Stimulated activated naive CD8-positive, alpha-beta T cell treated with anti-CD3 and anti-CD28 coated beads, Interleukin-15, Interleukin-2, amounts not matched to agents 100 U/mL and 50 U/mL, for 24 hours (primary cell): ENCODE measurements at places on chromosomes 11 and 22.

GRCh38 chr11:120123946-120124345 is 14.0 kb downstream of the TRIM29 start:
- no peak for DNase-seq

DNA sequence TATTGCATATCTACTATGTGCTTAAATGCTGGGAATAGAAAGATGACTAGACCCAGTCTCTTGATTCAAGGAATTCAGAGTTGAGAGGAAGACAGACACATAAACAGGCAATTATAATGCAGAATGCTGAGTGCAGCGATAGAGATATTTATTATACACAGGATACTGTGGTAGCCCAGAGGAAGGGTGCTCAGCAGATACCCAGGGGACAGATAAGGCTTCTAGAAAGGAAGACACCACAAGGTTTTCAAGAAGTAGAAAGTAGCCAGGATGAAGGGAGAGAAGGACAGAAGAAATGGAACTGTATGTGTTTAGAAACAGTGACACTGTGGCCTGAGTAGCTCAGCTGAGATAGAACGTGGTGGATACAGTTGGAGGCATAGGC is 79.4 kb upstream of the NNMT start:
- DNase-seq: no peak

GRCh38 chr22:24947881-24948280 is 1.4 kb upstream of the LHFPL7 start:
- no peak for DNase-seq

GRCh38 chr22:49929994-49930575 is 11.7 kb downstream of the CRELD2 start:
- no peak for DNase-seq

DNA sequence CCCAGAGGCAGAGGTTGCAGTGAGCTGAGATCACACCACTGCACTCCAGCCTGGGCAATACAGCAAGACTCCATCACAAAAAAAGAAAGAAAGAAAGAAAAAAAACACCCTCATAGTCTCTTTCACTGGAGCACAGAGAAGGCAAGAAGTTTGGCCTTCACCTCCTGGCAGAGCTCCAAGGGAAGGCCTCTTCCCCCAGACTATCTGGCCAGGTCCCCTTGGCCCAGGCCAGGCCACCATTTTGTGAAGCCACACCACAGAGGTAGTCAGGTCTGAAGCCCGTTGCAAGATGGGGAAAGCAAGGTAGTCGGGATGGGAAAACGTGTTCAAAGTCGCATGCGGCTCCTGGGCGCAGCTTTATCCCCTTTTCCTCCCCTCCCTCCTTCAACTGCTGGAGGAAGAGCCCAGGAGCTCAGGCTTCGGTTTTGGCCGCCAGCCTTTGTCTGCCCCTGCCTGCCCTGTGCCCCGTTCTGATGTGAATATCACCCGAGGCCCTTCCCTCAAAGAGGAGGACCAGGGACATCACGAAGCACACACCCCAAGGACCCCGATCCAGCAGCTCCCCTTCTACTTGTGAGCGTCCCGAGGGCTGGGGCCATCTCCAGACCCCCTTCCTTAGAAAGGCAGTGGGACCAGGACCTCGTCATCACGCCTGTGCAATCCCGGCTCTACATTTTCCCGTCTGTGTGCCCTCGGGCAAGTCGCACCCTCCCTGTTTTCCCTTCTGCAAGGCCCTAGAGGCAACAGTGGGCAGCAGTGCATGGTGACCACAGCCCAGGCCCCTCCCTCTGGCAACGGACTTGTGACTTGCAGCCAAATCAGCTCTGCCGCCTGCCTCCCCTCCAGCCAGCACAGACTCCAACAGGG is 17.7 kb downstream of the CABP7 start:
- DNase-seq: no peak

GRCh38 chr11:94046796-94047195 is 25.6 kb downstream of the HEPHL1 start:
- no peak for DNase-seq

- no peak for DNase-seq
Measured at GRCh38 chr11:81432333-81432732, 1301.3 kb downstream of the FAM181B start.

GRCh38 chr22:19806213-19807160 is 45.9 kb downstream of the TBX1 start:
- DNase-seq: no peak

- DNase-seq: no peak
Measured at GRCh38 chr11:3873712-3874349, 18.4 kb downstream of the STIM1 start.

DNA sequence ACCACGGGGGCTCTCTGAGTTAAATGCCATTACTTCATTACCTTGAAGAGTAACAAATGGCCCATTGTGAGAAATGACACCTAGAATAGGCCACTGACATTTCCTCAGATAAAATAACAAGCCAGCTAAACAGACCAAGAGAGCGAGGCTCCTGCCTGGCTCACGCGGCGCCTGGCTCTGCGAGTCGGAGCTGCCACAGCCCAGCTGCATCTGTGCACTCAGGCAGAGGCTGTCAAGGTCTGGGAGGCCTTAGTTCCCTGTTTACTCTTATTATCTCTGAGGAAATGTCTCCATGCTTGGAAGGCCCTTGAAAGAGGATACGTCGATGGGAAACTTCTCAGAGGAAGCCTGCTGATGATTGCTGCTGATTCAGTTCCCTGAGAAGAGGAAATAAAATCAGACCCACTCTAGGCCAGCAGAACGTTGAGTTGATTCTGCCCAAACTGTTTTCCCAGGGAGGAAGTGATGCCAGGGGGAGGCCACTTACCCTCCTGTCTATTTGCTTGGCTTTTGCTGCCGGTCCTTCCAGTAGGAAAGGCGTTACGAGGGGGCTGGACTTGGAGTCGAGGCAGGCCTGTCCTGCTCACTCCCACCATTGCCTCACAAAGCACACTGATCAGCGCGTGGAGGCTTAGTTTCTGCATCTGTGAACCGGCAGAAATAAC is 208.8 kb downstream of the TBC1D22A start:
- DNase-seq: no peak

DNA sequence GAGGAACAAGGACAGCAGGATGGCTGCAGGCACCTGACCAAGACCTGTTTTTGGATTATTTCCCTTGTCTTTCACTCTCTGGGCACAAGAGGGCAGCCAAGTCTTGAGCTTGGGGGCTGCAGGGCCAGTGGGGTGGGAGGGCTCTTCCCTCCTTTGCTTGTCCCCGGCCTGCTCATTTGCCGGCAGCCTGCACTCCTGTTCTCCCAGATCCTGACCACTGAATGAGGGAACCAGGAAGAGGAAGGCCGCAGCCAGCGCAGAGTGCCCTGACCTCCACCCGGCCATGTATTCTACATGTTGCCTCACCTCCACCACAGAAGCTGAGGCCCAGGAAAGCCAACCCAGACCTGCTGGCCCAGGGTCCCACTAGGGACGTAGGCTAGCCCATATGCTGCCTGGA is 15.5 kb upstream of the NNMT start:
- DNase-seq: peak; percentile 17

DNA sequence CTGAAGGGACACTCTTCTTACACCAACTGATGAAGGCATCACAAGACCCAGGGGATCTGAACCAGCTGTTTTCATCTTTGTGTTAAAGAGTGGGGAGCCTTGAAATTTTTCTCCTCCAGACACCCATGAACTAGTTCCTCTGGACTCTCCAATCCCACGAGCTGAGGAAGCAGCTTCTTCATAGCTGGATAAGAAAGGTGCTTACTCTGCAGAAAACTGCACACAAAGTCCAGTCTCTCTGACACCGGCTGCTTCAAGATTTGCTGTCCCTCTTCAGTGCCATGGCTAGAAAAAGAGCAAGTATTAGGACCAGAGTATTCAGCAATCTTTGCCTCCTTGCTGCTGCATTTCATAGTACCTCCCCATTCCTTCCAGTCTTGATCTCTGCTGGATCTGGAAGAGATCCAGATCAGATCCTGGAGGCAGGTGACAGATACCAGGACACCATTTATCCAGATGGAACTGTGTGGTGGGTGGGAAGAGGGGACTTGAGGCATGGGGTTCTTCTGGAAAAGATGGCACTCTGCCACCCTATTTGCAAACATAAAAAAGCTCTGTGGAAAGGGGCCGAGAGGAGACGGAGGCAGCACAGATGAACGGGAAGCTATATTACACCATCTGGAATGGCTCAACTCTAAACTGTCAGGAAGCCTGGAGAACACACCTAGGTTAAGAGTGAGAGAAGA is 25.5 kb downstream of the IL18BP start:
- DNase-seq: no peak

DNA sequence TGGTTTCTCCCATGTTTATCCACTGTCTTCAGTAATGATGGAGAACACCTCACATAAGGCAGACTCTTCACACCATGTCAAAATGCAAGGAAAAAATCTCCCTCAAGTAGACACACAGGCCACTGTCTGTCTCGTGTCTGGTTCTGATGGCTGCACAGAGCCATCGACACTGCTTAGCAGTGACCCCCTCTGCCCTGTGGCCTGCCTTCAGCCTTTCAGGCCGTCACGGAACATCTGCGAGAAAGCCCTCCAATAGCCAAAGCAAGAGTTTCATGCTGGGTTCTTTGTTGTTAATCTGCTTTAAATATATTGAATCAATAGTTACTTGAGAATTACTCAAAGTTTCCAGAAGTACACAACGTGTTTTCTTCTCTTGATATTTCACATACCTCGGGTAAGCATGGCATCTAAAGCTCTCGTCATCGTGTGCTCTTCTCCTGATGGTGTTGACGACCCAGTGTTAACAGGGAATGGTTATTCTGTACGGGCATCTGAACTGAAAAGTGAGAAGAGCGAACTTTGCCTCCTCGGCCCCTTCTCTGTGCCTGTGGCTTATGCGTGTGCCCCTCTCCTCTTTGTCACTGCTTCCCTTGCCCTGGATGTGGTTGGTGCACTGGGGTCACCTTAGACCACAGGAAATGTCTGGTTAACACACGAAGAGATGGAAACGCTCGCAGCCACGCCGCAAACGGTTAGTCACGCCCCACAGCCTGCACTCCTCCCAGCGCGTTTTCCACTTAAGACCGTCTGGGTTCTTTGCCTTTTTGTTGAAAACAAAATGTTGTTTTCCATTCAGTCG is 33.4 kb upstream of the CTTN start:
- peak; percentile 82 for DNase-seq

DNA sequence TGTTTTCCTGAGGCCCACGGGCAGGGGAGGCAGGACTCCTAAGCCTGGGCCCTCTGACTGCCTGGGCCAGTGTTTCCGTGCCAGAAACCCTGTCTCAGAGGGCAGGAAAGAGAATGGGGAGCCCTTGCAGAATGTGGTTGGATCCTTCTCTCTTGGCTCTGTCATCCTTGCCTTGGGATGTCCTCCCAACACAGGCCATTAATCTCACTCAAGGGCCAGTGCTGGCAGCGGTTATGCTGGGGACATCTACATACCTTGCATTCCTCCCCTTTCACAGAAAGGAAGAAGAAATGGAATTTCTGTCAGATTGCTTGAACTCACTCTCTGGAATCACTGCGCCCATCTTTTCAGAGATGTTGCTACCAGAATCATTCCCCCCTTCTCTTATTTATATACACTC is 296.9 kb downstream of the KIRREL3 start:
- DNase-seq: no peak

DNA sequence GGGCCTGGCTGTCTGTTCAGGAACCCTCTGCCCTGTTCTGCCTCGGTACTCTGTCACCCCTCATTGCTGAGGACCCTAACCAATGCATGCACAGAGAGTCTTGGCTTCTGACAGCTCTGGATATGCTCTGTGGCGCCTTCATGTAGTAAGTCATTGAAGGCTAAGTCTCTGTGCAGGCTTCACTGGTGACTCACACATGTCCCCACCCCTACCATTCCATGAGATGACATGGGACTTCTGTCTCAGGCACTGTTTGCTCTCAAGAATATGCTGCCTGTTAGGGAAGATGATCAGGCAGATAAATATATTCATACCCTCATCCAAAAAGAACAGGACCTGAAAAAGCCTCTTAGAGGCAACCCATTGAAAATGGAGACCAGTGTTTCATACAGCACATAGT is 43.6 kb upstream of the HORMAD2 start:
- no peak for DNase-seq

DNA sequence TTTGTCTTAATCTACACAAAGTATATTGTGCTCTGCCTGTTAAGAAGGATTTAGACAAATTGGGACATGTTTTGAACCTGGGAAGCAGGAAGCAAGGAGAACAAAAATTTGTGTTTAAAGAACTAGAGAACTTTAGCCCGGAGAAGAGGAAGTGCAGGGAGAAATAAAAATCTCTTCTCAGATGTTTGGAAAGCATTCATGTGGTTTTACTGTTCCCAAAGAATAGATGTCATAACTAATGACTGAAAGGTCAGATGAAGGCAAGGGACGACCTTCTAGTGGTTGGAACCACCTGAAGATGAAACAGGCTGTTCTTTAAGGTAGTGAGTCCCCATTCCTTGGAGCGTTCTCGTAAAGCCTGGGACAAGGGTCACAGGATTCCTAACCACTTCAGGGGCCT is 38.3 kb downstream of the IRAG1 start:
- DNase-seq: no peak

DNA sequence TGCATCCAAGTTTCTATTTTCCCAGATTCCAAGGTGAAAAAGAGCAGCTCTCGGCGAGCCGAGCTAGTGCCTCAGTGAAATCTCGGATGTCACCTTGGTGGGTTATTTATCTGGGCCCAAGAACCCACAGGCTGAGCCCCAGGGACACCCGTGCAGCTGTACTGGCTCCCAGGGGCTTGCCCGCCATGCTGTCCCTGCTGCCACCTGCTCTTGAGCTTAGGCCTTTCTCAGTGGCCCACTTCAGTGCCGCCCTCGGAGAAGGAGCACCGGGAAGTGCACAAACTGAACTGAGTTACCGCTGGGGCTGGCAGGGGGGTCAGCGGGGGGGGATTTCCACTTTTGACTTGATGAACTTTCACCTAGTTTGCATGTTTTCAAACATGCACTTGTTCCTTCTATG is 27.9 kb downstream of the CPT1A start:
- DNase-seq: no peak

GRCh38 chr11:9060700-9061111 is 30.7 kb downstream of the SCUBE2 start:
- DNase-seq: peak; percentile 61

DNA sequence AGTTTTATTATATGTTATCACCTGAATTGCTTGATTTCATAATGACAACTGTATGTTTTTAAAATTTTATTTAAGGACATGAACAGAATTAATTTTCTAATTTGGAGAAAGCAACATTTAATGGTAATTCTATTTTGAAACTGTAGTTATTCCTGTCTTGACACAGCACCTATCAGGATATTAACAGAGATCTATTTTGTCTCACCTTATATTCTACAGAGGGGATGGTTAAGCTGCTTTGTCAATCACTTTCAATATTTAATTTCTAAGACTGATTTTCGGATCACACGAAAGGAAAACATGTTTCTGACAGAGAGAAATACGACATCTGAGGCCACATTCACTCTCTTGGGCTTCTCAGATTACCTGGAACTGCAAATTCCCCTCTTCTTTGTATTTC is at the start of gene OR5D16:
OR5D16 (plus strand) TSS at position 301 of the 400 bp plus-strand sequence; CDS start at position 301, 0 bp downstream.
- no peak for DNase-seq

- DNase-seq: no peak
Measured at GRCh38 chr11:76999597-76999996, 34.6 kb upstream of the B3GNT6 start.

GRCh38 chr11:133907216-133907615 is 49.6 kb downstream of the IGSF9B start:
- DNase-seq: no peak

GRCh38 chr22:33023153-33023827 is 34.9 kb downstream of the SYN3 start:
- DNase-seq: peak; percentile 9
